ENCODE measurements at places on chromosomes 5 and 9. TPM values are rescaled to one million over a fixed set of nuclear protein-coding genes. Genes with fewer than 3 reads are reported as not detected.

ABO gene
- total RNA-seq: 5.1 TPM

CD180 gene
- total RNA-seq: 1.4 TPM

LRRC19 gene
- total RNA-seq: 12.1 TPM

PRR7 gene
- 2.4 TPM for total RNA-seq

OTULIN gene
- 16.5 TPM for total RNA-seq
